Endothelial cell (in vitro differentiated cells): ENCODE measurements at places on chromosomes 7 and 10.

DNA sequence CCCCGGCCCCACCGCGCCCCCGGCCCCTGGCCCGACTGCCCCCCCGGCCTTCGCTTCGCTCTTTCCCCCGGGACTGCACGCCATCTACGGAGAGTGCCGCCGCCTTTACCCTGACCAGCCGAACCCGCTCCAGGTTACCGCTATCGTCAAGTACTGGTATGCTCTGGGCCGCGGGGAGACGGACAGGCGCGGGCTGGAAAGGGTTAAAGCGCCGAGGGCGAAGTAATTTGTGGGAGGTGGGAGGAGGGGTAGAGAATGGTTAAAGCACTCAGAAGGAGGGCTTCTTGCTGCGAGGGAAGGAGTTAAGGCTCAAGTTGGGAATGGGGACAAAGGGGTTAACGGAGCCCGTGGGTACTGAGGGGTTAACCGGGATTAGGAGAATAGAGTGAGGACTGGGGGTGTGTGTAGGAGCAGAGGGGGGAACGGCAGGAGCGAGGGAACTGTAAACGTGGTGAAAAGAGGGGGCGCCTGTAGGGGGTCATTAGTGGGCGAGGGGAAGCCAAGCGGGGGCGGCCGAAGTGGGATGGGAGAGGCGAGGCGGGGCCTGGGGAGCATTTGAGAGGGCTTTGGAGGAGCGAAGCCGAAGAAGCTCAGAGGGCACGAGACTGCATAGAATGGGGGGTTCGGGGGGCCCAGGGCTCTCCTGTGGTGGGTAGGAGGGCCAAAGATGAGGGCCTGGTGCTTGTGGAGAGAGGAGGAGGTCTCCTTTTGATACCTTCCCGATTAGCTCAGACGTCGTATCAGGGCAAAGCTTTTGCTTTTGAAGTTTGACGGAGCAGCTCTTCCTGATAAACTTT is 605 bp downstream of the SUFU start:
- peak; percentile 33 for DNase-seq

DNA sequence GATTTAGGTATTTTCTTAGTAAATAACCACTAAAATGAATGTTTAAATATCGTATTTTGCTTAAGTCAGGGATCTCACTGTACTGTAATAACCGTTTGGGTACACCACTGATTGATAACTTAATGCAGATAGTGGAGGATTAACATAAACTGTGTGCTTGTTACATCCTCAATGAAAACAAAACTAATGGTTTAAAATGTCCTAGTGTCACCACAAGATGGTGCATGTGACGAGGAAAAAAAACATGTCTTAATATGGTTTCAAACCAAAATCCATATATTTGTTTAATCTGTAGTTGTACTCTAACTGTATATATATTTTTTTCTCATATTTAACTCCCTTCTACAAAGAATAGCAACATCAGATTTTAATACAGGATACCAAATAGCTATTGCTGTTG is 19.2 kb downstream of the ARMC10 start:
- DNase-seq = no peak

DNA sequence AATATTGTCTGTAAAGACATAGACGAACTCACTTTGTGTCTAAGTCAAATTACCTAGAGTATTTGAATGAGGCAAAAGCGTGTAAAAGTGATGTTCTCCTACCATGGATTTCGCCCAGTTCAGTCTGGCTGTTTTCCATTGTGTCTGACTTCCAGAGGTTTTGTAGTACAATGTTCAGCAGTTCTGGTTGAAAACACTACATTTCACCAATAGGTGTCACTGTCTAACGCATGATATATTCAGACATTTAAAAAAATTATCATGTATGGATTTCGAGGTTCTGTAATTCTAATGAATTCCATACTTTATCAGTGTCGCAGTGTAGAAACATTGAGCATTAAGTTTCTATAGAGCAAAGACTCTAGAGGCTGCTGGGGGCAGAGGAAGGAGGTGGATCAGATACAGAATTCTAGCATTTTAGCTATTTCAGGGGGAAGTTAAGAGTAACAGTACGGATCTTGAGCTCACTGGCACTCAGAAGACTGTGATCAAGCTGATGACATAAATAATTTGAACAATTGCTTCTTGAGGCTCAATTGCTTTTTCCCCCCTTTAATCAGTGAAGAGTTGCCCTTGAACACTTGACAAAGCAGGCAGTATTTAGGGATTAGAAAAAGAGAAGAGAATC is 196.9 kb upstream of the RHOBTB1 start:
- peak; percentile 21 for DNase-seq

- no peak for DNase-seq
These were observed 176.5 kb downstream of the SRPK2 start for GRCh38 chr7:105212212-105212611.

- DNase-seq = no peak
These were observed 170.5 kb downstream of the CACNB2 start for GRCh38 chr10:18310761-18311160.
